ENCODE measurements at places on chromosomes 6 and 20.
A peak's percentile ranks its signal among the peaks of the same experiment; 100 is the strongest.

GRCh38 chr6:158863646-158864045 is 44.5 kb upstream of the EZR start:
- H3K4me3 ChIP-seq, result no peak overlapping the region
- no peak for DNase-seq
- H3K27ac ChIP-seq, result no peak overlapping the region
- peaks cover 18% of the 10 kb centered on the region for H3K4me1 ChIP-seq
- peaks cover 5% of the 10 kb centered on the region for H3K36me3 ChIP-seq

DNA sequence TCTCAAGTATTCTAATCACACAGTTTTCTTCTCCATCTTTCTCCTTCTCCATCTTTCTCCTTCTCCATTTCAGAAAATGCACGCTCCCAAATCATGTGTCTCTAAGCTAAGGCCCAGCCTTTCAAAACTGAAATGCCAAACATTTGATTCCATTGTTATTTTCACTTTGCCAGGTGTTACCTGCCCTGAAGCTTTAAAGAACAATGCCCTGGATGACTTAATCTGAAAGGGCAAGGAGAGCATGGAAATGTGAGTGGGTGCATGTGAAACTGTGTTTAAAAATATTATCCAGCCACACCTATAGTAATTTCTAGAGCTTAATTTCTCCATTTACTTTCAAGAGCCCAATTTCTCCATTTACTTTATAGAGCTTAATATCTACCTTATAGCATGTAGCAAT is 42.4 kb upstream of the GCLC start:
- no peak for DNase-seq
- H3K36me3 ChIP-seq, result no peaks in the 10 kb centered on the region
- H3K4me3 ChIP-seq, result no peak overlapping the region
- H3K27ac ChIP-seq, result no peak overlapping the region
- peaks cover 8% of the 10 kb centered on the region for H3K4me1 ChIP-seq

DNA sequence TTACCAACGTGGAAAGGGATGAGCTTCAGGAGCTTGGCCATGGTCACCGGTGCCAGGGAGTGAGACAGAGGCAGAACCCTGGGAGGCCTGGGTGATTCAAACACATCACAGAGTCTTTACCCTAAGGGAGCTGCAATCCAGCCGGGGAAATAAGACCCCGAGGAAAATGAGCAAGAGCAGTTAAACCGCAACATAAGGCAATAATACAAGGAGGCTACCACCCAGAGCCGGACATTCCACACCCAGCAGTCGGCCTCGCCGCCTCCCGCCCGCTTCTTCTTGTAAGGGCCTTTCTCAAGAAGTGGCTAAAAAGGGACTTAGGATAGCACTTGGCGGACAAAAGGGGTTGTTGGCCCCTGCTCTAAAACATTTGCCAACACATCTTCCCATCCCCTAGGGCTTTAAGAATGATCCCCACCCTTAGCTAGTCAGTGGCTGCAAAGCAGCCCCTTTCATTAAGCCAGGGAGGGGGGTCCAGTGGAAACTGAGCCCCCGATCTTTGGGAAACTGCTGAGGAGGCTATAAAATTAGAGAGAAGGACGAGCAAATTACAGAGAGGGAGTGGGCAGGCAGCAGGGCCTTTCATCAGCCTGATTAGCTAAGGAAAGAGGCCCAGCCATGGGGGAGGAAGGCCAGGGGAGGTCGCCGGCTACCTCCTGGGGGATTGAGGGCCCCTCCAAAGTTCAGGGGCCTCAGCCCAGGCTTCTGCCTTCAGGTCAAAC is 34.3 kb downstream of the SNX5 start:
- no peak overlapping the region for H3K4me3 ChIP-seq
- H3K36me3 ChIP-seq, result no peaks in the 10 kb centered on the region
- no peaks in the 10 kb centered on the region for H3K27me3 ChIP-seq
- no peak for DNase-seq

GRCh38 chr6:170583756-170584180 is 669 bp downstream of the PDCD2 start:
- H3K36me3 ChIP-seq, result peaks cover 35% of the 10 kb centered on the region
- peak overlapping the region; percentile 96 for H3K27ac ChIP-seq
- peak overlapping the region; percentile 93 for H3K4me3 ChIP-seq
- no peaks in the 10 kb centered on the region for H3K27me3 ChIP-seq
- peaks cover 30% of the 10 kb centered on the region for H3K4me1 ChIP-seq

- peaks cover 8% of the 10 kb centered on the region for H3K4me1 ChIP-seq
- H3K4me3 ChIP-seq, result no peak overlapping the region
- DNase-seq, result no peak
- no peak overlapping the region for H3K27ac ChIP-seq
- no peaks in the 10 kb centered on the region for H3K27me3 ChIP-seq
Observed at GRCh38 chr6:21264288-21265033, 329.1 kb upstream of the SOX4 start.

DNA sequence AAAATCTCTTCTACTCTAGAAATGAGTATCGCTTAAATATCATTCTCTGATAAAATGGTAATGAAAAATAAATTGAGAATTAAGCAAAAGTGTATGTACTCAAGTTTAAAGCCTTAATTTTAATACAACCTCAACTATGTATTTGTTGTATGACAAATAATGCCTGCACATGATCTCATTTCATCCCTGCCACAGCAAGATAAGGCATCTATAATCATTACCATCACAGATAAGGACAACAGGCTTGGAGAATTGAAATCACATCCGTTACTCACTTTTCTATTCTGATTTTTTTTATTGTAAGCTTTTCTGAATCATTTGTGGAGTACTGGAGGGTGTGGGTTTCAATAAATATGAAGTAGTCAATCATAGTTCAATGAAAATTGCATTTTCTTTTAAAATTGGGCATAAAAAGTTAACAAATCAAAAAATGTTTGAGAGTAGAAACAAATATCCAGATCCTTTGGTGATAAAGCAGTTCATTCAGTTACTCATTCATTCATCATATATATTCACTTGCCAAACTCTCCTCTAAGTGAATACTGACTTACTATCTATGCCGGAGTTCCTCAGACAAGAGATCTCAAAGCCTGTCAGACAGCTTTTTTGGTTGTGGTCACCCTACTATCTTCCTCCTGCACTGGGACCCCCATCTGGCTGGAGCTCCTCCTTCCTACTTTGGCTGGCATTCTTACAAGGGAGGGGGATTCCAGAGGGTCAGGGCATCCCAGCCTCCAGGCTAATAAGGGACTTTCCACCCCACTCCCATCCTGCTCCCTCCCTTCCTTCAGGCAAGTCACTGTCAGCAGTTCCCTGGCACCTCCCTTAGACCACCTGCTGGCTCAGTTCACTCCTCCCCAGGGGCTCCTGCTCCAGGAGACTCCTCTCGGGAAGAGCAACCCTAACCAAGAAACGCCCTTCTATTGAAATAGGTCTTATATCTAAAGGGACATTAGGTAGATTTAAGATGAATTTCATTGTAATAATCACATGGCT is 118.6 kb downstream of the OGFRL1 start:
- H3K27ac ChIP-seq, result no peak overlapping the region
- H3K36me3 ChIP-seq, result no peaks in the 10 kb centered on the region
- peaks cover 22% of the 10 kb centered on the region for H3K27me3 ChIP-seq
- DNase-seq, result no peak
- H3K4me1 ChIP-seq, result peaks cover 4% of the 10 kb centered on the region

- no peak for DNase-seq
- H3K36me3 ChIP-seq, result peaks cover 20% of the 10 kb centered on the region
- peak overlapping the region; percentile 46 for H3K4me3 ChIP-seq
Observed at GRCh38 chr6:125793863-125794262, 3.1 kb downstream of the NCOA7 start.

- no peaks in the 10 kb centered on the region for H3K27me3 ChIP-seq
- H3K36me3 ChIP-seq, result no peaks in the 10 kb centered on the region
- H3K4me1 ChIP-seq, result peaks cover 4% of the 10 kb centered on the region
- no peak overlapping the region for H3K4me3 ChIP-seq
- H3K27ac ChIP-seq, result no peak overlapping the region
Observed at GRCh38 chr6:158402184-158402583, 89.9 kb downstream of the TULP4 start.

DNA sequence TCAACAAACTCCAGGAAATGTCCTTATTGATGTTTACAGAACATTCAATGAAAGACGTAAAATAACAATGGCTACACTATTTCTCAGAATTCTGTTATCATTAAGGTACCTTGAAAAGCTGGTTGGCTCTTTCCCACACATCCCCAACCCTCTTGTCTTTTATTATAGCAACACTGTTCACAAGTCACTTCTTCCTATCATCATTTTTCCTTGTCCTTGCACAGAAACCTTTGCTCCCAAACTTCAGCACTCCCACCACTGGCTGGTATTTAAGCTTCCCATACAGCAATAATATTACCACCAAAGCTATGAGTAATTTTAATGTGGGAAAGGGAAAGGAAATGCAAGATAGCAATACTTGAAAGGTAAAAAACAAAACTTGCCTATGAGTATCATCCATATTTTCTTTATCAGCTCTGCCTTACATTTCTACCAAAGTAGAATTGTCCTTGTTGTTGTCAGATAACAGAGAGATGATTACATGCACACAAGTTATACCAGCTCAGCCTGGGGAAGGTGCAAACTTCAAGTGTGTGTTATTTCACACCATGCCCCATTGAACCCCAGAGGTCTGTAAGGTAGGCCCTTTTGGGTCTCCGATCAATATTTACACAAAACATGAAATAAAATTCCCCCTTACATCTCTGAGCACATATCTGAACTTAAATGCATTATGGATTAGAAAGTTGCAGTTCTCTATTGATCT is 32.2 kb downstream of the ARHGAP18 start:
- DNase-seq, result no peak
- H3K27ac ChIP-seq, result no peak overlapping the region
- no peak overlapping the region for H3K4me3 ChIP-seq
- H3K4me1 ChIP-seq, result peaks cover 27% of the 10 kb centered on the region

DNA sequence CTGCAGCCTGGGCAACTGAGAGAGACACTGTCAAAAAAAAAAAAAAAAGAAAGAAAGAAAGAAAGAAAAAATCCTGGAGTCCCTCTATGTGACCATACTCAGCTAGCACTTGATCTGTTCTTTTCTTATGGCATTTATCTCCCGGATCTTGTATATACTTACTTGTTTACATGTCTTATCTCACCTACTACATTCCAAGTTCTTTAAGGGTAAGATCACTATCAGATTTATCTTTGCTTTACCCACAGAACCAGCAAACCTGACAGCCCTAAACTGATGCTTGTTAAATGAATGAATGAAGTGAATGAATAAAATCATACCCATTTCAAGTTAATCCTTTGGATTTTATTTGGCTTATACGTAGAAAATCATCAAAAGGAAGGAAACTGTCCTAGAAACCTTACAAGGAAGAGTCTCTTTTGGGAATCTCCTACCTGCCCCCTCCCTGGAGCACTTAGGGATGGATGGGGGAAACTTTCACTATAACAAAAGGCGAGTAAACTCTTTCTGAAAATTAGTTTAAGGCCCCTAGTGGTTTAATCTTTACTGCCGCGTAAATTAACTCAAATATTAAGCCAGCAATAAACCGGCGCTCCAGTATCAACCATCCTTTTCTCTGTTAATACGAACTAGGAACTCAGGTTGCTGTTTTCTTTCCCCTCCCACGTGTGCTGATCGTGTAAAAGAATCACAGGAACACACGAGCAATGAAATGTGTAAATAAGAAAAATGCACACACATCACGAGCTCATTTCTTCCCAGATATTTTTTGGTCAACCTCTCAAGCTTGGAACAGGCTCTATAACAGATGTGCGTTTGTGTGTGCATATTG is 1.3 kb upstream of the UTRN start:
- H3K4me3 ChIP-seq, result peak overlapping the region; percentile 91
- H3K36me3 ChIP-seq, result no peaks in the 10 kb centered on the region
- peaks cover 17% of the 10 kb centered on the region for H3K4me1 ChIP-seq
- H3K27ac ChIP-seq, result no peak overlapping the region

GRCh38 chr6:41277605-41278004 is 8.9 kb downstream of the TREM1 start:
- no peak overlapping the region for H3K27ac ChIP-seq
- peaks cover 9% of the 10 kb centered on the region for H3K4me1 ChIP-seq
- no peaks in the 10 kb centered on the region for H3K27me3 ChIP-seq
- no peaks in the 10 kb centered on the region for H3K36me3 ChIP-seq

DNA sequence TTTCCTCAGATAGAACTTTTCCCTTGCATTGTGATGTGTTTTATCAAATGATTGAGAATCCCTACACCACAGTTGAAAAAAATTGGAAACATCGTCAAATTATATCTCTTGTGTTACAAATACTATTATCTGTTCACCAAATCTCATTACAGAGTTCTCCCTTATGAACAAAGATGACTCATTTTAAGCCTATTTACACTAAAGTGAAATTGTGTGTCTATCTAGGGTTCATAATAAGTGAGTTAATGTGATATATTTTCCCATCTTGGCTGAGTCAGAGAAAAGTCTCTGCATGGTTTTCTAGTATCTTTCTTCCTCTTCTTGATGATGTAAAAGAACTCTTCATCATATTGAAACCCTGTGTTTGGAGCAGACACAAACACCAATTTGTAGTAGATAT is 1263.3 kb upstream of the EYS start:
- H3K36me3 ChIP-seq, result no peaks in the 10 kb centered on the region
- H3K27me3 ChIP-seq, result no peaks in the 10 kb centered on the region
- no peak overlapping the region for H3K4me3 ChIP-seq
- H3K27ac ChIP-seq, result no peak overlapping the region
- no peaks in the 10 kb centered on the region for H3K4me1 ChIP-seq

GRCh38 chr6:72212686-72213085 is 326.3 kb downstream of the RIMS1 start:
- no peak for DNase-seq
- H3K36me3 ChIP-seq, result no peaks in the 10 kb centered on the region
- no peak overlapping the region for H3K4me3 ChIP-seq
- no peaks in the 10 kb centered on the region for H3K4me1 ChIP-seq
- H3K27me3 ChIP-seq, result peaks cover 4% of the 10 kb centered on the region
- no peak overlapping the region for H3K27ac ChIP-seq

GRCh38 chr6:7129360-7129759 is 21.6 kb downstream of the RREB1 start:
- peak overlapping the region; percentile 39 for H3K27ac ChIP-seq
- no peaks in the 10 kb centered on the region for H3K27me3 ChIP-seq
- H3K4me1 ChIP-seq, result peaks cover 74% of the 10 kb centered on the region
- peak overlapping the region; percentile 47 for H3K4me3 ChIP-seq
- no peak for DNase-seq
- H3K36me3 ChIP-seq, result peaks cover 35% of the 10 kb centered on the region

GRCh38 chr6:94362061-94362864 is 942.9 kb upstream of the EPHA7 start:
- H3K36me3 ChIP-seq, result no peaks in the 10 kb centered on the region
- H3K27ac ChIP-seq, result no peak overlapping the region
- DNase-seq, result no peak
- no peaks in the 10 kb centered on the region for H3K27me3 ChIP-seq

DNA sequence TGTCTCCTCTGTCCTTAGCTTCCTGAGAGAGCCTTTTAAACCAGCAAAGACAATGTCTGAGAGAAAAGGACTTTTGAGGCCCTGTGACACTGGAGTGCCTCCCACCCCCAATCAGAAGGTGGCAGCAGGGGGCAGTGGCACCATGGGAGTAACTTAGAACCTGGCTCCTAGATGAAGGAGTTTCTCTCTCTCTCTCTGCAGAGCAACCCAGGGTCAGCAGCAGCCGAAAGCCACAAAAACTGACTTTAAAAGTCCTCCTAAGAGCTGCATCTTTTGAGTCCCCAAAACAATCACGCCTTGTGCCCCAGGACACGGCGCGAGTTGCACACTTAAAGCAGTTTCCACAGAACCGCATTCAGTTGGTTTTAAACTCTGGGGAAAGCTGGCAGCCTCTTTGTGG is 5.3 kb upstream of the TCP11 start:
- peaks cover 27% of the 10 kb centered on the region for H3K27me3 ChIP-seq
- peak; percentile 26 for DNase-seq
- H3K4me1 ChIP-seq, result peaks cover 15% of the 10 kb centered on the region
- no peak overlapping the region for H3K27ac ChIP-seq

All from activated naive CD8-positive, alpha-beta T cell treated with anti-CD3 and anti-CD28 coated beads for 36 hours (primary cell).